ENCODE measurements at places on chromosomes 7 and 10.

- no peak for DNase-seq
Measured at GRCh38 chr10:36266923-36267322, 624.8 kb upstream of the FZD8 start.

- no peak for DNase-seq
Measured at GRCh38 chr7:1693991-1694524, 24.0 kb downstream of the ELFN1 start.

GRCh38 chr10:24873281-24873683 is 79.1 kb downstream of the PRTFDC1 start:
- no peak for DNase-seq

DNA sequence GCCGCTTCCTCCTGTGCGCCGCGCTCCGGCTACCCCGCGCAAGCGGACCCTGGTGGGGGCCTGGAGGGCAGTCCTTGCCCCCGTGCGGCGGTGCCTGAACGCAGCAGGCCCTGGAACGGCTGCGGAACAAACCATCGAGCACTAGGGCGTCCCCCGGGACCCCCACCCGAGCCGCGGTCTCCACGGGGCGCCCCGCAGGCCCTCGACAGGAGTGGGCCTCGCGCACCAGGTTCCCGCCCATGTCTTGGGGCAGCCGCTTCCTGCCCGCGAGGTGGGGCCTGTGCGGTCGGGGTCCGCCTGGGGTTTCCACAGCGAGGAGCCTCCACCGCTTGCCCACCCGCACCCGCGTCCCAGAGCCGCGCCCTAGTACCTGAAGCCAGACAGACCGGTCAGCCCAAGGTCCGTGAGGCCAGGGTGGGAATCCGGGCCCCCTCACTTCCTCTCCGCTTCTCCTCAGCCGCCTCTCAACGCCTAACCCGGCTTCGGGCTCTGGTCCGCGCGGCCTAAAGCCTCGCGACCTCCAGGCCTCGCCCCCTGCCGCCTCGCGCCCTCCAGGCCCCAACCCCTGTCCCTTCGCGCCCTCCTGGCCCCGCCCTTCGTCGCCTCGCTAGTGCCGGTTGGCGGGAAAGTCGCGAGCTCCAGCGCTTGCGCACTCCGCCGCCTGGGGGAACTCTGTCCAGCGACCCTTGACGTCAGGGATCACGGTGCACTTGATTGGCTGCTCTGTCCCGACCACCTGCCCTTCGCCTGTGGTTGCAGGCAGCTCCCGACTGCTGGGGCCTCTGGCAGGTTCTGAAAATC is 7.0 kb upstream of the GBX1 start:
- no peak for DNase-seq

GRCh38 chr10:59047957-59048618 is 128.4 kb upstream of the PHYHIPL start:
- no peak for DNase-seq

GRCh38 chr10:75655791-75656451 is 224.5 kb downstream of the LRMDA start:
- DNase-seq, result no peak

DNA sequence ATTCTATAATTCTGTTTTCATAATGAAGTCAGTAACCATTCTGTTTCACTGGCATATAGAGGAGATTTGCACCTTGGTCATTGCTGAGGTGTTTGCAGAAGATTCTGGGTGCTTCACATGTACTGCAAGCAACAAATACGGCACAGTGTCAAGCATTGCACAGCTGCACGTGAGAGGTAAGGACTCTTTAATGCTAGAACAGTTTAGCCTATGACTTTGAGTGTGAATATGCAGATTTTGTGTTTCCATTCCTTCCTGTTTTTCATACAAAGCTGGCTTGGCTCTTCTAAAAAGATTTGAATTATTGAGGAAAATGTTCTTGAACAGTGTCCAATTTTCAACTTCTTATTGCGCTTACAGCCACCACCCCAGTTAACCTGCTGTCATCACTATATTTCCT is 56.4 kb downstream of the MYPN start:
- DNase-seq, result no peak

DNA sequence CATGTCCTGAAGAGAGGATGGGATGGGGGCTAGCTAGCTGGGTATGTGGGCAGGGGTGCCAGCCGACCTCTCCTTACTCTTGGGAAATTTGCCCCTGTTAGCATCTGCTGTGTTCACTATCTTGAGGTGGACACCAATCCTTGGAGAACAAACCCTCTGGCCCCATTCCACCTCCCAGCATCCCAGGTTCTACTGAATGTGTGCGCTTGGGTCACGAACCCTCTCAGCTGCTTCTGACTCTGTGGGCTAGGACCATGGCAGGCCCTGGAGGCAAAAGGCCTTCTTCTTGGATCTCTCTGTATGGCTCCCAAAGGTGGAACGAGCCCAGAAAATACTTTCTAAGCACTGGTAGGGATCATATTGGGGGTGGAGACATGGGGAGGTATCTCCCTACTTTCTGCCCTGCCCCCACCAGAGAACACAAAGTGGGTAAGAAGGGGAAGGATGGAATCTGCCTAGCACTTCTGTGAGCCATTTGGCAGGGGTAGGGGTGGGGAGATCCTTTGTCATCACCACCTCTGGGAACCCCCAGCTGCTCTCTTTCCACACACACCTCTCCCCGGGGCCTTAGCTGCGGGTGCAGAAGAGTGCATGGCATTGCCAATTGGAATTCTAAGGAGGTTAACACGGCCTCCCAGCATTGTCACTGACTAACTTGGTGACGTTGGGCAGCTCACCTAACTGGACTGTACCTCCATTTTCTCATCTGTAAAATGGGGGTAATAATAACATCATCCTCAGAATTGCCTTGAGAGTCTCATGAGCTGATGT is 7.7 kb downstream of the UNC5B start:
- no peak for DNase-seq

DNA sequence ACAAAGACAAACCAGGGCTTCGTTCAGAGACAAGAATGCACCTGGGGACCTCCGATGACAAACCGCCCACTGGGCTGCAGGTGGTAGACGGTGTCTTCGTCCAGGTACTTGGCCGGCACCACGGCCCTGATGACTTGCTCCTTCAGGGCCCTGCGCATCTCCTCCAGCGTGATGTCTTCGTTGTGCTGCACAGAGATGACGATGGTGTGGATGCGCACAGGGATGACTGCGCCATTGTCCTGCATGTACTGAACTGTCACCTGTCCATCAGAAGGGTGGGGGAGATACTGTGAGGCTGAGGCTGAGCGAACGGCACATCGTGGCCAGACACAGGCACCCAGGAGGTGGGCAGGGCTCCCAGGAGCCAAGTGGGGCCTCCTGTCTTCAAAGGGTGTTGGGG is 13.1 kb downstream of the MAT1A start:
- no peak for DNase-seq

GRCh38 chr7:158414002-158414401 is 173.6 kb downstream of the PTPRN2 start:
- no peak for DNase-seq

GRCh38 chr7:49112222-49112621 is 187.9 kb downstream of the CDC14C start:
- no peak for DNase-seq

DNA sequence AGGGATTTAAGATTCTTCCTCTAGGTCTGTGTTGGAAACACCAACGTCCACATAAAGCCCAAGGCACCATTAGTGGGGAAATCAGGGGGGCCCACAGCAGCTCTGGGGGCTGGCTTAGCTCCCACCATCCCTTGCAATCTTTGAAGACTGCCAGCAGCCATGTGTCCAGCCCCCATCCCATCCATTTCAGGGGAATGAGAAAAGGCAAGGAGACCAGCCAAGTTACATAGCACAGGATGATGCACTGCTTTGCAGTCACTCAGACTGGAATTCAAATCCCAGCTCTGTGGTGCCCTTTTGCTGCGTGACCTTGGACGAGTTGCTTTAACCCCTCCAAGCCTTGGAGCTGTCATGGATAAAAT is 108.9 kb upstream of the ZMIZ1 start:
- no peak for DNase-seq

DNA sequence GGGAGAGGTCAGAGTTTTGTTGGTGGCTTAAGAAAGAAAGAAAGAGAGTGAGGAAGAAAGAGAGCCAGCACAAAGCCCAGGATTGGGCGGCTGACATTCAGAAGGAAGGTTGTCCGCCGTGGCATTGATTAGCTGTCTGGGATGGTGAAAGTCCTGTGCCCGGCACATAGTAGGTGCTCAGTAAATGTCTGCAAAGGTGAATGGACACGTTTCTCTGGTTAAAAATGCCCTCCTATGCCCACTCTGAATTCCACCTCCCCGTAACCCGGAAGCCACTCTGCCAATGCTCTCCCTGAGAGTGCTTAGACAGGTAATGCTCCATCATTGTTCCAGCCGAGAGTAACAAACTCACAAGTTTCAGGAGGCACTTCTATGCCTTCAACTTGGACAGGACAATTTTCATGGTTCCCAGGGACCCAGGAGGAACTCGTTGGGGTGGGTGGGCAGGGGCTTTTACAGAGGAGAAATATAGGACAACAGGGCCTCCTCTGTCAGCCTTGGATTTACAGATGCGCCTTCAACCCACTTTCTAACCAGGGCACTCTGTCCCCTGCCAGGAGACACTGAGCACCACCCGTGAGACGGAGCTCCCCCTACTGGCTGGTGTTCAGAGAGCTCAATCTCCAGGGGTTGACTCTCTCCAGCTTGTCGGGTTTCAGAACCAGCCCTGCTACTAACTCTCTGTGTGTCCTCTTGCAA is 411.5 kb upstream of the ZMIZ1 start:
- DNase-seq, result peak; percentile 17

GRCh38 chr7:151299940-151300645 is 41.5 kb upstream of the NUB1 start:
- no peak for DNase-seq

GRCh38 chr7:22860784-22861482 is 38.3 kb upstream of the TOMM7 start:
- no peak for DNase-seq
